Activated CD4-positive, CD25-positive, alpha-beta regulatory T cell treated with anti-CD3 and anti-CD28 coated beads, Interleukin-2, amount 50 U/mL, for 24 hours (primary cell): ENCODE measurements at places on chromosomes 5 and 9.

DNA sequence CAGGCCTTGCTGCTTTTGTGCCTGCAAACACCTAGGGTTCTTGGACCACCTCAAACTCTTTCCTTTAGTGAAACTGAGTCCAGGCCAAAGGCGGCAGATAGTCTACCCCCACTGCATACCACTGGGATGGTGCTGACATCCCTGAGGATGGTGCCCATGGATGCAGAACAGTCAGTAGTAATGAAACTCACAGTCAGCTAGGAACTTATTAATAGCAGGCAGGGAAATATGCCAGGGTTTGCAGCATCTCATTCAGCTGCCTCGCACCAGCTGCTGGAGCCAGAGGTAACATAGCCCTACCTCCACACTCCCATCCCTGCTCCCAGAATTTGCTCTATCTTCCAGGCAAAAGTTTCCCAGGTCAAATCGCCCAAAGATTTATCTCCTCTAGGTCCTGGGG is 189.1 kb downstream of the SREK1 start:
- no peak for ATAC-seq

- ATAC-seq = no peak
Observed at GRCh38 chr5:73564018-73564417, 1.4 kb downstream of the ANKRA2 start.

DNA sequence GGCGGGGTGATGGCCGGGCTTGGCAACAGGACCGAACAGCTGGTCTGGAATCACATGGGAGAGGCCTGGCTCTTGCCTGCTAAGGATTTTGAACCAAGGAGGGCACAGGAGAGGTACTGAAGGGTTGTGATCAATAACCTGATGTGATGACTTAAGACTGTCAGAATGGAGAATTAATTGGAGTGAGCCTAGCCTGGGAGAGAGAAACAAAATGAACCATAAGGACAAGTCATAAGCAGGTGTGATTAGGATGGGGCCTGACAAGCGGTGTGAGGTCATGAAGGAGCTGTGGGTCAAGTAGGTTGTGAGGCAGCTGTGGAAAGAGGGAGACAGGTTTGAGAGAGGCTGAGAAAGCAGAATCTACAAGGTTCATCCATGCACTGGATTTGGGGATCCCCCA is 104.6 kb downstream of the MED10 start:
- ATAC-seq = no peak

DNA sequence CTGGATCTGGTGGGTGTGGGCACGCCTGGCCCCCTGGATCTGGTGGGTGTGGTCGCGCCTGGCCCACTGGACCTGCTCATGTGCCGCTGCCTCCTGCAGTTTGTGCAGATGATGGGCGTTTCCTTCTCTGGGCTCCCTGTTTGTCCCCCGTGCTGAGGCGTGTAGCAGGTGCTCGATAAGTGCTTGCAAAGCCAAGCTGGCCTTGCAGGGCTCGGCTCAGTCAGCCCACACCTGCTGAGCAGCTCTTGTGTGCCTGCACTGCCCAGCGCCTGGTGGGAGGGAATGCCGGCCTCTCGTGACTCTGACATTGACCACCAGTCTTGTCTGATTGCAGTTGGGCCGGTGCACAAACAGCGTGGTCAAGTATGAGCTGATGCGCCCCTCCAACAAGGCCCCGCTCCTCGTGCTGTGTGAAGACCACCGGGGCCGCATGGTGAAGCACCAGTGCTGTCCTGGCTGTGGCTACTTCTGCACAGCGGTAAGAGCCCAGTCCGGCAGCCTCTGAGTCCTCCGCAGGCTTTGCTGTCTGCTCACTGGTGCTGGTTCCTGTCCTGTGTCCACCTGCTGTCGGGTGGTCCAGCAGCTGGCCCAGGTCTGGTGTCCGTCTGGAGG is 102.7 kb upstream of the CACNA1B start:
- no peak for ATAC-seq

DNA sequence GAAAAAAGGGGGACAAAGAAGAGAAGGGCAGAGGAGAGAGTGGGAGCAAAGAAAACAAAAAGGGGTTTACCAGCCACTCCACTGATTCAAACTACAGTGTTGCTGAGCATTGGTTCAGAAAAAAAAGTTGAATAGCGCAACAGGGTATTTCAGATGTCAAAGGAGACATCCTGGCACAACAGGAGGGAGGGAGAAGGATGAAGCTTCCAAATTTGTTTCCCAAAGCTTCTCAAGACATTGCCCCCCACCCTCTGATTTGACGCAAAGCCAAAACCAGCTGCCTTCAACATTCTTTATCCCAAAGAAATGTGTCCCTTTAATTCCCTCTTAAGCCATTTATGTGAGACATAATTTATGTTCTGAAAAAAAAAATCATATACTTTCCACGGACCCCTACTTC is 105.5 kb upstream of the TNC start:
- ATAC-seq = no peak

DNA sequence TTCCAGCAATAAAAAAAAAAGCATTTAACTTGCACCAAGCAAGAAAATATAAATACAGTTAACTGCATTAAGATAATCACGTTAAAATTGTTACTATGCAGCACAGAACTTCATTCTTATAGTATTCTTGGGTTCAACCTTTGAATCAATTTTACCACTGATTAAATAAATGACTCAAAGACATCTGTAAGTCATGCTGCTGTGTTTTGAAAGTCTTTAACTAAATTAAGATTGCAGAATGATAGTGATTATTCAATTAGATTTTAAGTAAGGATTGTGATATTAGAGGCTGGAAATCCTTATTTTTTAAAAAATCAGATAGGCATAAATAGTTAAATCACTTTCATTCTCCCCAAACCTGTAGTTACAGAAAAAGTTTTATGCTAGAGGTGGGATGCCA is 116.4 kb downstream of the SCAMP1 start:
- ATAC-seq = no peak

GRCh38 chr5:115600766-115601165 is 1.5 kb downstream of the TICAM2 start:
- ATAC-seq = no peak

GRCh38 chr5:76692651-76693050 is 23.3 kb upstream of the F2R start:
- no peak for ATAC-seq

- ATAC-seq = no peak
Observed at GRCh38 chr5:67246108-67246507, 49.5 kb upstream of the CD180 start.

DNA sequence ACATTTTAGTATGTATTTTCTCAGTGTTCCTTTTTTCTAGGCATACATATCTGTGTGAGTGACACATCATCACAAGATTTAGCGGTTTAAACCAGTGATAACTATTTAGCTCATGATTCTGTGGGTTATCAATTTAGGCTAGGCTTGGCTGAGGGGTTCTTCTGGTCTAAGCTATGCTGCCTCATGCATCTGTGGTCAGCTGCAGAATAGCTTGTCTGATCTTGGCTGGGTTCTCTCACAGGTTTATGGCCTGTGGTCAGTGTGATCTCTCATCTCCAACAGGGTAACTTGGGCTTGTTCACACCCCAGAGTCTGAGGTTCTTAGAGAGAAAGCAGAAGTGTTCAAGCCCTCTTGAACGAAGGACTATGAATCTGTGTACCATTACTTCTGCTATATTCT is 363.3 kb downstream of the KDM4C start:
- ATAC-seq = no peak

- no peak for ATAC-seq
Observed at GRCh38 chr5:31853398-31854135, 214.6 kb downstream of the PDZD2 start.

DNA sequence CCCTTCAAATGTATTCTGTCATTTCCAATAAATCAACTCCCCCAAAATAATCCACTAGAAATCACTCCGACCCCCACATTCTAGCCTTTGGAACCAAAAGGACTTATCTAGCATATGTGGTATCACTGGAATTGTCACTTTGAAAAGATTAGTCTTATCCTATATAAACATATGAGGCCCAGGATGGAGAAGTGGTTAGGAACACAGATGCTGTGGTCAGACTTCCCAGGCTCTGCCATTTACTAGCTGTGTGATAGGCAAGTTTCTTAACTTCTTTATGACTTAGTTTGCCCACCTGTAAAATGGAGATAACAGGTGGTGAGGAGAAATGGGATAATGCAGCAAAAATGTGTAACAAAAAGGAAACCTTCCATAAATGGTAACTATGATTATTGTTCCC is 62.0 kb upstream of the GLRX start:
- no peak for ATAC-seq
